ENCODE measurements at places on chromosomes 3 and 15.

- DNase-seq, result no peak
These were observed 51.2 kb downstream of the WNT7A start for GRCh38 chr3:13828501-13829265.

GRCh38 chr3:188071636-188072035, 82.3 kb upstream of the LPP start:
- no peak for DNase-seq

DNA sequence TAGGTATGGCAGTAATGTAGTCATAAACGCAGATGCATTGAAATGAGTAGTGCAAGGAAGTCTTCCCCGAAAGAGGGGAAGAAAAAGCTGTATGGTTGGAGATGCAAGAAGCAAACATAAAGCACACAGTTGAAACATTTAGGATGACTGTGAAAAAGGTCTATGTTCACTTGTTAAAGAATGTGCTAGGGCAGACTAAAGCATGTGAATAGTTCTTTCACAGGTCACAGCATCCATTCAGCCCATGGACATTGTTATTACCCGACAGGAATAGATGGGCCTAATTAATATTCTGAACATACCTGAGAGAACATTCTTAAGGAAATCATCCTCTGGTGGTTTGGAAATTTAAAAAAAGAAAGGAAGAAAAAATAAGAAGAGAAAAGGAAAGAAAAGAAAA, 595.2 kb downstream of the ZIC1 start:
- no peak for DNase-seq

DNA sequence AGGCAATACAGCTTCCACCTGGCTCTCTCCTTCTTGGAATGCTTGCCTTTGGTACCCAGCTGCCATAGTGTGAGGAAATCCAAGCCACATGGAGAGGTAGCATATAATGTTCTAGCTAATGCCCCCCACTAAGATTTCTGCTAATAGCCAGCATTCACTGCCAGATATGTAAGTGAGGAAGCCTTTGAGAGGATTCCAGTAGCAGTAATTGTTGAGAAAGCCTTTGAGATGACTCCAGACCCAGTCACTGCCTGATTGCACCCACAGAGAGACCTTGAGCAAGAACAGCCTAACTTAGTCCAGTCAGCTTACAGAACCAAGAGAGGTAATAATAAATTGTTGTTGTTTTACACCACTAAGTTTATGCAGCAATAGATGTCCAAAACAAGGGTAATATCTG, 63.1 kb downstream of the STRIT1 start:
- DNase-seq, result no peak

- DNase-seq, result no peak
These were observed 21.9 kb upstream of the CP start for GRCh38 chr3:149243540-149243939.

- no peak for DNase-seq
These were observed 2.9 kb upstream of the ZNF710 start for GRCh38 chr15:89998141-89998661.

DNA sequence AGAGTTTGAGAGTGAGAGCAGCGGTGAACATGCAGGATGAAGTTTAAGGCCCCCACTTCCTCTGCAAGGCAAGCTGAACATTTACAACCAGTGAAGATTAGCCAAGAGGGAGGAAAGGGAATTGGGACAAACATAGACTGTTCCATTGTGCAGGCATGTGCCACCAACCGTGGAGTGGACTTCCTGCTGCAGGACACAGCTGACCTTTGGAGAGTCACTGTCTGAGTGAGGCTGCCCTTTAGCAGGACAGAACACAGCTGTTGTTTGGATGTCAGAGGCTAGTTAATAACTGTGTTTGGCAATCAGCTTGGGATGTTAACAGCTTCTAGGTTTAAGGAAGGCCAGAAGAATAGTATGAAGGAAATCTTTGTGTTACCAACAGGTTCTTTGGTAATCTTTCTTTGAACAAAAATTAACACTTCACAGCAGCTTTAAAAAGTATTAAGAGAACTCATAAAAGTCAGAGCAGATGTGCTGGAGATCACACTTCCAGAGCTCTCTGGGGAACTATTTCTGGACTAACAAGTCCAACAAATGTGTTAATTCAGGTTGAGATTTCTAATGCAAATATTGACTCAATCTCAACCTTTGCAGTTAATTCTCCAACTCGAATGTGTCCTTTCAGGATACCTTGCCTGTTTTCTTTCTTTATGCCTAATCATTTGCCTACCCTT, 31.4 kb downstream of the CTDSPL start:
- DNase-seq, result peak; percentile 66

GRCh38 chr3:99911433-99911832, 93.8 kb downstream of the CMSS1 start:
- no peak for DNase-seq

GRCh38 chr15:89827829-89828228, 13.2 kb upstream of the ANPEP start:
- no peak for DNase-seq

GRCh38 chr3:70989174-70989573, 594.4 kb downstream of the FOXP1 start:
- no peak for DNase-seq

DNA sequence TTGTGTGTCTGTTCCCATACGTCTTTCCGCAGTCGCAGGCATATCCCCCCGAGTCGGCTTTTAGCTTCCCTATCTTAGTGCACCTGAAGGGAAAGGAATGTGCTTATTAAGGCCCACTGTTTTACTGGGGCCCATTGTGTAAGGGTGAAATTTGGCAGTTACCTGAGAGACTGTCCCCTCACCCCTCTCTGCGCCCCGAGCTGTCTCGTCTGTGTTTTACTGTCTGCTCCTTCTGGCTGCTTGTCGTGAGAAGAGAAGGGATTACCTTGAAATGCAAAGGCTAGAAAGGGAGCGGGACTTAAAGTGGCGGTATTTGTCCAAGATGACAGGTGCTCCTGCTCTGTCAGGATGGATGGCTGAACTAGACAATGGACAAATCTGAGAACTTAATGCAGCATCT, 233.0 kb upstream of the POU1F1 start:
- DNase-seq, result no peak

DNA sequence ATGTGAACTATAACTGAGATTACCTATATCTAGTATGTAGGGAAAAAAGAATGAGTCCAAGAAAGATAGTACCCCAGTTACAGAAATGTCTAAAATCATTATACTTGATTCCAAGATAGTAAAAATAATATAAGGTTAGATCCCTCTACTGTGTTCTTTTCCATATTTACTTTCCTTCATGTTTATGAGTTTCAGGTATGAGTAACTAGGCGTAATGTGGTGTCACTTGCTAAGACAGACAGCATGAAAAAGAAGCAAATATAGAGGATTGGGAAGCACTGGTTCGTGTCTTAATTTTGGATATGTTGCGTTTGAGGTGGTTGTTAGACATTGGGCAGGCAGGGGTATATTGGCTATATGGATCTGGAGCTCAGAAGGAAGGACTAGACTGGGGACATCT, 168.1 kb upstream of the PFN2 start:
- no peak for DNase-seq

- no peak for DNase-seq
These were observed 10.2 kb upstream of the MAPK6 start for GRCh38 chr15:52008698-52009434.

GRCh38 chr3:176896640-176897039, 300.6 kb downstream of the TBL1XR1 start:
- DNase-seq, result no peak

- no peak for DNase-seq
These were observed 7.9 kb downstream of the RAP2B start for GRCh38 chr3:153169793-153170383.

GRCh38 chr3:49966233-49966942, 26.4 kb downstream of the RBM6 start:
- DNase-seq, result no peak

DNA sequence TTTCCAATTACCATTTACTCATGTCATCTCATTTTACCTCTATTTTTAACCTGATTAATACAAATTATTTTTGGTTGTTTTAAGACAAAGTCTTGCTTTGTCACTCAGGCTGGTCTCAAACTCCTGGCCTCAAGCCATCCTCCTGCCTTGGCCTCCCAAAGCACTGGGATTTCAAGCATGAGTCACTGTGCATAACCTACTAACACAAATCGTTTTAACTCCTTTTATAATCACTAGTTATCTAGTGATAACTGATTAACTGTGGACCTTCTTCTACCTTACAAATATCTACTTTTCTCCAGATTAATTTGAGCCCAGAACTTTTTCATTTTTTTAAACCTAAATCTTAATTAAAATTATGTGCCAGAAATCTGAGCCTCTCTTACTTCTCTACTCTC, 4.6 kb downstream of the ATP13A3 start:
- no peak for DNase-seq

GRCh38 chr3:122410111-122410510, 5.8 kb downstream of the WDR5B start:
- DNase-seq, result no peak

DNA sequence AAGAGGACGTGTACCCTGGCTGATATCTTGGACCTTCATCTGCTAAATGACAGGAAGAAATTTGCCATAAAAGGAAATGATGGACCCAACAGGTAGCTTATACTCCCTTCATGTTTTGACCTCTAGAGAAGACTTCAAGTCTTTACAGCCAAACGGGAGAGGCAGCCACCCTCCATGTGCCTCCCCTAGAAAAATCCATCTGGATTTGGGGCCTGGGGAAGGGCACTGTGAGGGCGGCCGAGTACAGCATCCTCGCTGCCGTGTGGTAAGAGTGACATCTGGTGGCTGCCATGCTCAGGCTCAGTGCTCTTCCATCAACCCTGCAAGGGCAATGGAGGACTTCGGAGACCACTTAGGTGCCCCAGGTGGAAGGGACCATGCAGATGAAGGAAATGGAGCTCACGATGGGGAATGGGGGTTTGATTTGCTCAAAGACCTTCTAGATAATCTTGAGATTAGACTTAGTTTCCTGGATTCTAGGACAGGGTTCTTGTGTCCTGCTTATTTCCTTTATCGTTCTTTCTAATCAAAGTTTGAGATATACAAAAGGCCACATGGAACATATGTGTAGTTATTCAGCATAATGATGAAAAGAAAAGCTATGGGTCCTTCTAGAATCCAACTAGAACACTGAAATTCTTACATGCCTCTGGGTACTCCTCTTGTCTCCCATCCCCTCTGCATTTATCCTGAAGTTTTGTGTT, 44.4 kb downstream of the AQP9 start:
- DNase-seq, result peak; percentile 50

- DNase-seq, result no peak
These were observed 67.4 kb upstream of the MEX3B start for GRCh38 chr15:82113106-82113715.

- DNase-seq, result no peak
These were observed 73.0 kb downstream of the KLF13 start for GRCh38 chr15:31399544-31400171.

DNA sequence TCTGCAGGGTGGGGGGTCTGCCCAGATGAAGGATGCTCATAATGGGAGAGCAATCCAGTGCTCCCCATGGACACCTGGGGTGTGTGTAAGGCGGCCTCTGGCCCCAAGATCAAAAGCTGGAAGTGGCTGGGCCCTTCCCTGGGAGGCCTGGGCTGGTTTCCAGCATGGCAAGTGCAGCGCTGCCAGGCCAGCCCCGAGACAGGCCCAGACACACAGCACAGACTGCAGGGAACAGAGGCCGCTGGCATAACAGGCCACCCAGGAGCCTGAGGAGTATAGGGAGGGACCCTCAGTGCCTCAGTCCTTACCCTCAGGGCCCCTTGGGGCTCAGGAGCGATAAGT, 10.0 kb downstream of the ITPKA start:
- no peak for DNase-seq

GRCh38 chr3:72961752-72962151, 34.9 kb upstream of the PPP4R2 start:
- no peak for DNase-seq

GRCh38 chr3:130389743-130390478, 44.4 kb downstream of the COL6A5 start:
- no peak for DNase-seq

GRCh38 chr3:48546203-48546829, 10.3 kb downstream of the PFKFB4 start:
- DNase-seq, result no peak

DNA sequence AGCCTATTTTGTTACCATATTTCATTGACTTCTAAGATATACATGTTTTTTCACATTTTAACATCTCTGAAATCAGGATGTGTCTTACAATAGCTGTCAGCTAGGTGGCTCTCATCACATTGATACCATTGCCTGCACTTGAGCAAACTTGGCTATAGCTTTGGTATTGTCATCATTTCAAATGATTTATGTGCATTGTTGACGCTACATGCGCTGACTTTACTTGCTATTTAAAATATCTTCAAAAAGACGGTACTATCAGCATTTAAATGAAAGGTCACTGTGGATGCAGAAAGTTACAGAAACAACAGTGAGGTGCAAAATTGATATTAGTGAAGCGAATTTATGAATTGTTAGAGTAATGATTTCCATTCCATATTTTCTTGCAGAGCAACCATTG, 54.0 kb upstream of the ABHD2 start:
- no peak for DNase-seq

GRCh38 chr3:139797724-139798343, 120.1 kb upstream of the NMNAT3 start:
- peak; percentile 67 for DNase-seq

DNA sequence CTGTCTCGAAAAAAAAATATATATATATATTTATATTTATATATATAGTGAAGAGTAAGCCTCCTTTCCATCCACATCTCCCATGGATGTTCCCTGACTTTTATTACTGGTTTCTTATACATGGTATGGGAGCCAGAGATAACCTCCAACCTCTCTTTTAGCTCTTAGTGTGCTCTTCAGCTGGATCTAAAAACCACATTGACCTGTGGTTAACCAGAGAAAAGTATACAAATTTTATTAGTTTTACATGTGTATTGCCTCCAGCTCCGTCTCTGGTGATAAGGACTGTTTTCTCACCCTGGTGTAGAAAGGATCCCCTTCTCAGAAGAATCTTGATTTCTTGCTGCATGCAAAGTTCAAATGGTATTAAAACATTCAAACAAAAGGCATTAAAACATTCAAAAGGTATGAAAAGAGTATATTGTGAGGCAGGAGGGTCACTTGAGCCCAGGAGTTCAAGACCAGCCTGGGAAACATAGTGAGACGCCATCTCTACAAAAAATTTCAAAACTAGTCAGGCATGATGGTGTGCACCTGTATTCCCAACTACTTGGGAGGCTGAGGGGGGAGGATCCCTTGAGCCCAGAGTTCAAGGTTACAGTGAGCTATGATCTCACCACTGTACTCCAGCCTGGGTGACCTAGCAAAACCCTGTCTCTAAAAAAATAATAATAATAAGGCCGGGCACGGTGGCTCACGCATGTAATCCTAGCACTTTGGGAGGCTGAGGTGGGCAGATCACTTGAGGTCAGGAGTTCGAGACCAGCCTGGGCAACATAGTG, 13.5 kb upstream of the TTBK2 start:
- DNase-seq, result no peak

DNA sequence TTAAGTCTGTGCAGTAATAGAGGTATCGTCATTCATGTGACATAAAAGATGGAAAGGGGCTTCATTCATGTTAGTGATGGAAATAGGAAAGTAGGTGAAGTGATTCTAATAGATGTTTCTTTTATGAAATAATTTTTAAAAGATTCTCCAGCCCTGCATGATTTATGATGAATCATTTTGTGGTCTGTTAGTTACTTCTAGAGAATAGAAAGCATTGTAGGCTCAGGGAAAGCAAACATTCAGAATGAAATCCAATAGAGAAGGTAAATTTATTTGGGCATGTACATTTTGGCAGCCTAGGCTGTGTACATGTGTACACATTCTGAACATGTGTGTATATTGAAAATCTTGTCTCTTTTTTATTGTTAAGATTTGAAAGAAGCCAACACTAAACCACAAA, 23.1 kb downstream of the PPARG start:
- DNase-seq, result no peak

GRCh38 chr15:61511756-61512155, 282.7 kb upstream of the RORA start:
- DNase-seq, result no peak

GRCh38 chr3:100637197-100637631, 27.8 kb downstream of the ADGRG7 start:
- no peak for DNase-seq

Measured in left kidney (tissue), 8 donors.